RPMI7951 (cell line): ENCODE measurements at places on chromosomes 16 and 17.

GRCh38 chr17:74001145-74001544 lies 202.3 kb upstream of the RPL38 start:
- DNase-seq: no peak

DNA sequence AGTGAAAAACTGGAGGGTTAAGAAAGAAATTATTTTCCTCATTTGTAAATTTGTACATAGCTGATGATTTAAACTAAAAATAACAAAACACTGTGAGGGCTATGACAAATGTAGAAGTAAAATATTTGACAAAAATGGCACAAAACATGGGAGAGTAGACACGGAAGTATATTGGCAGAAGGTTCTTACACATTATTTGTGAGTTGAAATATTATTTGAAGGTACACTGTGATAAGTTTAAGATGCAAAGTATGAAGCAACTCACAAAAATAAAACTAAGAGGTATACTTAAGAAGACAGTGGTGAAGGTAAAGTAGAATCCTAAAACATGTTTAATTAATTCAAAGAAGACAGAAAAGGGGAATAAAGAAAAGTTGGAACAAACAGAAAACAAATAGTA lies 34.6 kb downstream of the BRIP1 start:
- DNase-seq: no peak

DNA sequence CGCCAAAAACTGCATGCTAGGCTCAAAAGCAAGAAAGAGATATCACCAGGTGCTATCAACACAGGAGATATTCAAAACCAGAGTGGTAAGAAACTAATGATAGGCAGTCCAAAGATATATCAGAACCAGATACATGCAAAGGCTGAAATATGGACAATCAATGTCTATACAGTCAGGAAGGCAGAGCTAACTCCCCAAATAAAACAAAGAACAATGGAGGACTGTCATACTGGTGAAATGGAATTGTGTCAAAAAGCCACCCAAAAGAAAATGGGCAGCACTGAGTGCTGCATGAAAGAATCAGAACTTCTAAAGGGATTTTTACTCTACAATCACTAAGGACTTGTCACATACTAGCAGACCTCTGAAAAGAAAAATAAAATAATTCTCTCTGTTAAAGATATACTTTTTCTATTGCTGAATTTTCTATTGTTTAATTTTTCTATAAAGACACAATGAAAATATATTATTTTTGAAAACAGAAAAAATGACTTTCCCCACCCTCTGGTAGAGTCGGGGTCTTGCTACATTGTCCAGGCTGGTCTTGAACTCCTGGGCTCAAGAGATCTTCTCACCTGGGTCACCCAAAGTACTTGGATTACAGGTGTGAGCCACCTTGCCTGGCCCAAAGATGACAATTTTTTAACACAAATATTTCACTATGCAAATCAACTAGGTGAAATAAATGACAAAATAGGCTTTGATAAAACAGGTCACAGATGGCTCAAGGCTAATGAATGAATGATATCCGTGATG lies 98.2 kb downstream of the USP32 start:
- DNase-seq: no peak

DNA sequence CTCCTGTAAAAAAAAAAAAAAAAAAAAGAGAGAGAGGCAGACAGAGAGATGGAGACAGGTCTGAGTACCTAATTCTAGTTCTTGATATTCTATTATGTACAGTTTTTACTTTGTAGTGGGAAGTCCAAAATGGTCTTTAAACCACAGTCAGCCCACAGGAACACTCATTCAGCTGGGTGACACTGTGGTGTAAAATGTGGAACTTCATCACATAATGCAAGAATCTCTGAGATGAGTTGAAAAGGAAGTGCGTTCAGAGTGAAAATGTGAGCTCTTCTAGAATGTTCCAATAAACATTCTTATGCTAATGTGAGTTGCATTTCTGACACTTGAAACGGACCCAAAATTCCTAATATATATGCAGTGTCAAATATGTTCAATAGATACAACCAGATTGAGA lies 972.1 kb downstream of the CDH11 start:
- no peak for DNase-seq

DNA sequence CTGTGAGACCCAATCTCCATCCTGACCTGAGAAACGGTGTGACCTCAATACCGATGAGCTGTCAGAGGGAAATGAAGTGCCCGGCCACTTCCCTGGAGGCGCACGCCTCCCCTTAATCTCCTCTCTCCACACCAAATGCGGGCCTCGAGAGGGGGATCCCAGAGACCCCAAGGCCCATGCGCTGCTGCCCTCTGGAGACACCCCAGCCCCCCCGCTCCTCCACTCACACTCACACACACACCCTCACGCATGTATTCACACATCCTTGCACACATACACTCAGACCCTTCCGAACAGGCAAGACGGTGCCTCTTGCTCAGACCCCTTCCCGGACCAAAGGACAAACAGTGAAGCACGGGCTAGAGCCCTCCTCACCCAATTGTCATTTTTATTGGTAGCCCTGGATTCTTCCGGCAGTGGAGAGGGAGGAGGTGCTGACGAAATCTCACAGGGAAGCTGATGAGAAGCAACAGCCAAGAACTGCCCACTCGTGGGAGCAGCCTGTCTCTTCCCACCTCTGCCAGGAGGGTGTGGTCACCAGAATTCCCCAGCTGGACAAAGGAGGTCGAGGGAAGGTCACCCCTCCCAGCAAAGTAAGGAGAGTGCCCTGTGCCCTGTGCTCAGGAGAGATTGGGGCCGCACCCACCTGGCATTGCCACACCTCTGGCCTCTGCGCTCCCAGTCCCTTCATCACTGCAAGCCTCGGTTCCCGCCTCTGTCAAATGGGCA lies 136.0 kb upstream of the TNRC6C start:
- DNase-seq: no peak

DNA sequence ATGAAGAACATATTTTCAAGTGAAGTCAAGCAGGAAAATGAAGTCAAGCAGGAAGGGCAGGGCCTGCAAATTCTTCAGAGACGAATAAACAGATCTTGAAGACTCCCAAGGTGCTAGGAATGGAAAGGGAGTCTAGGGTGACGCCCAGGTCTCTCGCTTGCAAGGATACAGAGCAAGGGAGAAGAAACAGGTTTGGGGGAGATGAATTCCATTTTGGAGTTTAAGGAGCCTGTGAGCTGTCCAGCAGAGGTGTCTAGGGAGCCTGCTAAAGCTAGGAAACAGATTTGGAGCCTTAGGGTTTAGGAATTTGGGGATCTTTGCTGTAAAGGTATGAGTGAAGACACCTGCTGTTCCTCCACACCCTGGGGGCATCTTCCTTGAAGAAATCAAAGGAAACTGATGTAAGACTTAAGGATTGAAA lies 2.0 kb upstream of the UNKL start:
- no peak for DNase-seq

DNA sequence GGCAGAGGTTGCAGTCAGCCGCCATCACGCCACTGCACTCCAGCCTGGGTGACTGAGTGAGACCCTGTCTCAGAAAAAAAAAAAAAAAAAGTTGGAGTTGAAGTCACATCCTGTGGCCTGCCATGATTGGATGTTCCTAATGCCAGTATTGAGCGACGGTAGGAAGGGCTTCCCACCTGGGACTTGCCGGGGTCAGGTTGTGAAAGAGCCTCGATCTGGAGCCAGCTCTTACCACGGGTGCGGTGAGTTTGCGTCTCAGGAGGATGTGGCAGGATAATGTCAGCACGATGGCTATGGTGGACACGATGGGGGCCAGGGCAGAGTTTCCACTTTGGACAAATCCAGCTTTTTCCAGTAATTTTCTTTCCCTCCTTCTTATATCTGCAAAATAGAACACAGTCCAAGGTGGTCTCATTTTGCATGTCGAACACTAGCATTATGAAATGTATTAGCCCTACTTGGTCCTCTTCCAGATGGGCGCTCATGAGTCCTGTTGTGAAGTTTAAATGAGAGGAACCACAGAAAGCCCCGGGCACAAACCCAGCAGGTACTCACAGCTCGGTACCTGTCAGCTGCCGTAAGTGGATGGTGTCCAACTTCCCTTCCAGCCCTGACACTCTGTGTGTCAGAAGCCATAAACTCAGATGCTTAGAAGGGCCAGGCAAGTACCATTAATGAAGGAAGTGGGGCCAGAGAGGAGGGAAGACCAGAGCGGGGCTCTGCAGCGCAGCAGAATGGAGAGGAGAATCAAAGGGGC lies 22.2 kb downstream of the ABCC12 start:
- DNase-seq: no peak

DNA sequence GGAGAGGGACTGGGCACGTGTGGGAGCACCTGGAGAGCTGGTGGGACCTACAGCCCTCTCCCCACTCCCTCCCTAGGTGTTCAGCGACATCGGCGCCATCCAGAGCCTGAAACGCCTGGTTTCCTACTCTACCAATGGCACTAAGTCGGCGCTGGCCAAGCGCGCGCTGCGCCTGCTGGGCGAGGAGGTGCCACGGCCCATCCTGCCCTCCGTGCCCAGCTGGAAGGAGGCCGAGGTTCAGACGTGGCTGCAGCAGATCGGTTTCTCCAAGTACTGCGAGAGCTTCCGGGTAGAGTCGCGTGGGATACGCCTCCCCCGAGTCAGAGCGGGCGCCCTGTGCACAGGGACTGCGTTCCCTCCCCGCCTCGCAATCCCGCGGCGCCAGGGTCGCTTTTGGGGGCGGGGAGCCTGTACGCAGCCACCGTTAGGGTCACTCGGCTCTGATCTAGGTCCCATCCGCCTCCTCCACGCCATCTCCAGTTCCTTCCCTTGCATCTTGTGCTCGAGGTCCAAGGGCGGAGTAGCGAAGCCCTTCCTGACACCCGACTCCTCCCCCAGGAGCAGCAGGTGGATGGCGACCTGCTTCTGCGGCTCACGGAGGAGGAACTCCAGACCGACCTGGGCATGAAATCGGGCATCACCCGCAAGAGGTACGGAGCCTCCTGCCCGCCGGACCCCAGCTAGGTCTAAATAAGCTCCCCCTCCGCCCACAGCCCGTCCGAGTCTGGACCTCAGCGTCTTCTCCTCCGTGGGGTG lies 13.0 kb downstream of the SARM1 start:
- no peak for DNase-seq

DNA sequence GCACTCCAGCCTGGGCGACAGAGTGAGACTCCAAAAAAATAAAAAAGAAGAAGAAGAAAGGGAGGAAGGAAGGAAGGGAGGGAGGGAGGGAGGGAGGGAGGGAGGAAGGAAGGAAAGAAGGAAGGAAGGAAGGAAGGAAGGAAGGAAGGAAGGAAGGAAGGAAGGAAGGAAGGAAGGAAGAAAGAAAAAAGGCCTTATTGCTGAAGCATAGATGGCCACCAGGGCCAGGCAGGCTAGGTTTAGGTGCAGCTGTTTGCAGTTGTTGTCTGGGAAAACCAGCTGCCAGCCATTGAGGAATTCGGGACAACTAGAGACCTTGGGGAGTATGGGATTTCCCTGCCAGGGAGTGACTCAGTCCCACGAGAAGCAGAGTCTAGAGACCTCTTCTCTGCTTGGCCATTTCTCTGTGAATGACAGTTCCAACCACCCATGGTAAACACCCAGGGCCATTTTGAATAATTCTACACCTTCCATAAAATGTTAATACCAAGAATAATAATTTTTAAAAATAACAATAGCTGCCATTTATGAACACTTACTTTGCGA lies 31.0 kb downstream of the SCNN1B start:
- DNase-seq: peak; percentile 35

DNA sequence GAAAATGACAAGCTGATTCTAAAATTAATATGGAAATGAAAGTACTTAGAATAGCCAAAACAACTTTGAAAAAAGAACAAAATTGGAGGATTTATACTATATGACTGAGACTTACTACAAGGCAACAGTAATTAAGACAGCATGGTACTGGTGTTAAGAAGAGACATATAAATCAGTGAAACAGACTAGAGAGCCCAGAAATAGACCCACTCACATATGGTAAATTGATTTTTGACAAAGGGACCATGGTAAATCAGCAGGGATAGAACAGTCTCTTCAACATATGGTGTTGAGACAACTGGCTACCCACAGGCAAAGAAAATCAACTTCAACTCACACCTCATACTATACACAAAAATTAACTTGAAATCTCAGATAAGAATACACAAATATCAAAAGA lies 12.9 kb downstream of the CMC2 start:
- DNase-seq: no peak

DNA sequence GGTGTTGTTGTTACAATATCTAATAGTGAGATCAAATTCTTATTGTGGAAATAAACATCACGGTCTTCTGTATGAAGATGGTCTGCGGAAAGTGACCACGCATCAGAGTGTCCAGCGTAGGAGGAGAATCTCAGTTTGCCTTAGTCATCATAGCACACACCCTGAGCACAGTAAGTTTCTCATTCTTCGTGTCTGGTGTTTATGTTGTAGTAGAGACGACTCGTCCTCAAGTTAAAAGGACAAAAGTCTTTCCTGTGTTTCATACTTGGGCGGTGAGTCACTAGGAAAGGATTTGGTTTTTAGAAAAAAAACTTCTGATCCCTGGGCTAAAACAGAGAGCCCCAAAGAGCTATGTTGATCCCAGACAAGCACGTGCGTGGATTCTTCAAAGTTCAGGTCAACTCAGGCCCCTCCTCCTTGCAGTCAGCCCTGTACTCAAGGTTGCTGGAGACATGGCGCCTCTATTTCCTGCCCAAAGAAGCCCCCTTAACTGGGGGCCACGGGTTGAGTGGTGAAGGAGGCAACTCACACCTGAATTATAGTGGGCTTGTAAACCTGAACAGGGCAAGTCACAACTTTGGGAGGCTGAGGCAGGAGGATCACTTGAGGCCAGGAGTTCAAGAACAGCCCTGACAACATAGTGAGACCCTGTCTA lies 170.4 kb downstream of the ZFHX3 start:
- DNase-seq: peak; percentile 97

DNA sequence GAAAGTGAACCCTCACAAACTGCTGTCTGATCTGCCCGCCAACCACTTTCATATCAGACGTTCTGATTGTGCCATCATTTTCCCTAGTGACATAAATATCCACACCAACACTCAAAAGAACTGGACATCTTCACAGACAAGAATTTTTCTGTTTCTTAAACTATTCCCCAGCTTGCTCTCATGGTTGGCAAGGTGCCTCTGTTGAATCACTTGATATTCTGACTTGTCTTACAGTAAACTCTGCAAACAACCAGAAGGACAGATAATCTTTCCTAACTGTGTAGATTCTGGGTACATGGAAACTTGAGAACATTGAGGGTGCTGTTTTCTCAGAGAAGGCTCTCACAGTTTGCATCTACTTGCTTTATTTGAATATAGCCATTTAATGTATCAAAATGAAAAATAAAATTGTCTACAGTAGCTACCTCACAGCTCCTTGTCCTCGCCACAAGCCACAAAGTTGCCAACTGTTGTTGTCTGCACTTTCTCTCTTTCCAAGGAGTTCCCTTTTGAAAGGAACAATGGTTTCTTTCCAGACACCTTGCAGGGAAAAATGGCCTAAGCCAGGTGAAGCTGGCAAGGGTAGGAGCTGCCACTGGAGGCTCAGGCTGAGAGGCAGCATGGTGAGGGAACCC lies 46.0 kb upstream of the ADAMTS18 start:
- no peak for DNase-seq

GRCh38 chr16:65662256-65662655 lies 540.4 kb upstream of the CDH11 start:
- no peak for DNase-seq

- no peak for DNase-seq
These were observed 252.8 kb upstream of the FOXF1 start for GRCh38 chr16:86257546-86257945.

- no peak for DNase-seq
These were observed 41.0 kb upstream of the SREBF1 start for GRCh38 chr17:17877529-17878358.
